ENCODE measurements at places on chromosomes 13 and 19.

GRCh38 chr19:53670345-53670744 is 38.5 kb downstream of the DPRX start:
- no peak for DNase-seq

DNA sequence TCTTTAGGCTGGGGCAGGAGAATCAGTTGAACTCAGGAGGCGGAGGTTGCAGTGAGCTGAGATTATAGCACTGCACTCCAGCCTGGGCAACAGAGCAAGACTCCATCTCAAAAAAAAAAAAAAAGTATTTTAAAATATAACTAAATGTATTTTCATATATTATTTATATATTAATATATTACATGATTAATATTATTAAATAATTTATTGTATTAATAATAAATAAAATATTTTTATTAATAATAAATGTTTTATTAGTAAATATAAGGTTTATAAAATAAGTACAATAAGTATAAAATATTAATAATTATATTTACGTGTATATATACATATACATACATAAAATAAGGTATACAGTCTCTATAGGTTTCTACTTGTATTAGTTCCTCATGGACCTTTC is 56.8 kb downstream of the SKA3 start:
- DNase-seq = no peak

- peak; percentile 76 for DNase-seq
These were observed 127.0 kb downstream of the IER2 start for GRCh38 chr19:13277104-13277809.

DNA sequence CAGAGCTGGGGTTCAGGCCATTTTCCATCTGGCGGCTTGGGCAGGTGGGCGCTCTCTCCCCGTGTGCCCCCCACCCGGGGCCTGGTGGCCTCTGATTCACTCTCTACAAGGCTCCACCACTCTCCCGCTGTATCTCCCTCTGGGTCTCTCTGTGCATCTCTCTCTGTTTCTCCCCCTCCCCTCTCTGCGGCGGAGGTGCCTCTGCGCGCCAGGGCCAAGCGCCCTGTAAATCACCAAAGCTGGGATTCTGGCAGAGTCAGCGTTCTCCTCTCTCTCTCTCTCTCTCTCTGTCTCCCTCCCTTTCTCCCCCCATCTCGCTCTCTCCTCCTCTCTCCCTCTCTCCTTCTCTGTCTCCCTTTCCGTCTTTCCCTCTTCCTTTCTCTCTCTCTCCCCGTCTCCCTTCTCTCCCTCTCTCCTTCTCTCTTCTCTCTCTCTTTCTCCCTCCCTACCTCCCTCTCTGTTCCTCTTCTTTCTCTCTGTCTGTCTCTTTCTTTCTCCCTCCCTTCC is 3.9 kb downstream of the NFIC start:
- DNase-seq = no peak

DNA sequence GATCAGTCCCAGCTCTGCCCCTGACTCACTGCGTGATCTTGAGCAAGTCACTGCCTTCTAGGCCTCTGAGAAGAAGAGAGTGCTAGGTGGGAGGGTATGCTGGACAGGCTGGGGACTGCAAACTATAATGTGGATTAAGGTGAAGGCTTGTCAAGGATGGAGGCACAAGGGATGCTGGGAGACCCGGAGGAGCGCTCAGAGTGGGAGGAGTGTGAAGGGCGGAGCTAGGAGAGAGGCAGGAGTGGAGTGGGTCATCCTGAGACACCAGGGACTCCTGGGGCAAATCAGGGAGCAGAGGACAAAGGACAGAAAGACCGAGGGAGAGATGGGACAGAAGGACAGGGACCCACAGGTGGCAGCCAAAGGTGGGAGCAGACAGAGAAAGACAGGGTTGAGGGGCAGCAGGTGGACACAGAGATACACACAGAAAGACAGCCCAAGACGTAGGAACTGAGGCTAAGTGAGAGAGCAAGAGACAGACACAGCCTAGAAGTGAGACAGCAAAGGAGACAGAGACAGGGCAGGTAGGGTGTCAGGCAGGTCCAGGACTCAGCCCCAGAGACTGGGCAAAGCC is 2.6 kb downstream of the GRIK5 start:
- no peak for DNase-seq

DNA sequence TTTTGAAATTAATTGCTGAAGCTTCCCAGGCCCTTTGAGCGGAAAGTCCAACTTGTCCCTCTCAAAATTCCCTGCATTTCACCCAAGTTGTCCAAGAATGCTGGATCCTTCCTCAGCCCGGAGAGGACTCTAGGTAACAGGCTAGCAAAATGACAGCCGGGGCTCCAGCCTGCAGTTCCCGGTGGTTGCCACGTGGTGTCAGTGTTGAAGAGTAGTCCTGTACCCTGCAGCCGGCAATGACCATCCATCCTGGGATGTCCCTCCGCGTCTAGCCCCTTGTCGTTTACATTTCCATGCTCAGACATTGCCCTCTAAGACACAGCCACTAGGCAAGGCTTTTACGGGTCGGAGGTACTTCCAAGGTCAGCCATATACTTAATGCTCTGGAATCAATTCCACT is 31.4 kb upstream of the MTIF3 start:
- no peak for DNase-seq

- DNase-seq = peak; percentile 68
These were observed 8.1 kb downstream of the RINL start for GRCh38 chr19:38869836-38870607.

DNA sequence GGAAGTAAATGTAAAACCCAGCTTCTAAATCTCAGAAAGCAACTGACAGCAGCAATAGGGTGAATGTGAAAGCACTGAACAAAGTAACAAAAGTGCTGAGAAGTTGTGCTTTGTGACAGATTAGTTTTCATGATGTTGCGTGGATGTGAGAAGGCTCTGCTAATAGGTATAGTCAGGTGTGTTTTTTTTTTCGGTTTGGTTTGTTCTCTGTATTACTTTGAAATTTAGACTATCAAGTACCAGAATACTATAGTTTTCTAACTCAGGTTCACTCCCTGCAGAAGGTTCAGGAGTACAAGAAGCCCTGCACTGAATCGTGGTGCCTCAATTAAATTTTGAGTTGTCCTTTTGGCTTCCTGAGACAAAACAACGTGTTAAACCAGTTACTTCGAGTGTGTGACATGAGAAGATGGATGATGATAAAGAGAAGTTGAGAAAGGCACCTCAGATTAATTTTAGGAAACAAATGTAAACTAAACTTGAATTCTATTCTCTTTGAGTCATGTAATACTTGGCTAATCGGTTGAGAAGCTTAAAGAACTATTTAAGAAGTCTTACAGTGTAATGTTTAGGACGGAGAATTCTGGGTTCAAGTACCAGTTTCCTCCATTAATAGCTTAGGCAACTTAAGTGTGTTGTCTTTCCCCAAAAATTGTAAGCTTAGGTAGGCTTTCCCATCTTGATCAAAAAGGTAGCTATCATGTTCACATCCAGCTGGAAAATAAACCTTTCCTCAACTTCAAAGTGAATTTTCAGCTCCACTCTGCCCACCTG is 10.3 kb downstream of the MIR17HG start:
- DNase-seq = no peak

DNA sequence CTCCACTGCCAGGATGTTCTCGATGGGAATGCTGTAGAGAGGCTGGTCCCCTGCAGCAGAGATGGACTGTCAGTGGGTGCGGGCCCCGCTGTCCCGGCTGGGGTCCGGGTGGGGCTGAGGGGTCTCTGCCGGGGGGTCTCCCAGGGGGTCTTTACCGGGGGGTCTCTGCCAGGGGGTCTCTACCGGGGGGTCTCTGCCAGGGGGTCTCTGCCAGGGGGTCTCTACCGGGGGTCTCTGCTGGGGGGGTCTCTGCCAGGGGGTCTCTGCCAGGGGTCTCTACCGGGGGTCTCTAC is 25.7 kb upstream of the C13orf46 start:
- no peak for DNase-seq

GRCh38 chr19:10855879-10856522 is 7.8 kb downstream of the C19orf38 start:
- no peak for DNase-seq

GRCh38 chr13:32905063-32905863 is 111.0 kb upstream of the KL start:
- DNase-seq = peak; percentile 53

DNA sequence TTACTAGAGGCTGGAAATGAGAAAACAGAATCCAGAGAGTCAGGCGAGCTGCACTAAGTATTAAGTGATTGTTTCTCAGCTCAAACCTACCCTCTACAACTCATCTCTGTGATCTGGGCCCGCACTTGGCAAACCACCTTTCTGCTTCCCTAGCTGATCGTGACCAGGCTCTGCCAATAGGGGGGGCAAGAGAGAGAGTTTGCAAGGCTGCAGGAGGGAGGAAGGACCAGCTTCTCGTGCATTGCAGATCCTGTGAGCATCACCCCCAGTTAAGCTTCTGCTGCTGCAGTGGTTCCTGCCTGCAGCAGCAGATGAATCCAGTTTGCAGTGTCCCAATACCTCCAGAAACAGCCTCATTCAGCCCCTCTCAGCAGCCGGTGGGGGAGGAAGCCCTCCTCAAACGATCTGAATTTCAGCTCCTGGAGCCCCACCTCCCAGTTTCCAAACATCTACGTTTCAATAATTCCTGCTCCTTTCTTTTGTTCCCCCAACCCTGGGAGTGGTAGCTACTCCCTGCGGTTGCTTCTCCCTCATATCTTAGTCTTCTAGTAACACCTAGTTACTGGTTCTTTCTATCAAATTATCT is 20.0 kb downstream of the XRCC1 start:
- DNase-seq = peak; percentile 62

- no peak for DNase-seq
These were observed 85.9 kb downstream of the SLITRK1 start for GRCh38 chr13:83796364-83796763.

DNA sequence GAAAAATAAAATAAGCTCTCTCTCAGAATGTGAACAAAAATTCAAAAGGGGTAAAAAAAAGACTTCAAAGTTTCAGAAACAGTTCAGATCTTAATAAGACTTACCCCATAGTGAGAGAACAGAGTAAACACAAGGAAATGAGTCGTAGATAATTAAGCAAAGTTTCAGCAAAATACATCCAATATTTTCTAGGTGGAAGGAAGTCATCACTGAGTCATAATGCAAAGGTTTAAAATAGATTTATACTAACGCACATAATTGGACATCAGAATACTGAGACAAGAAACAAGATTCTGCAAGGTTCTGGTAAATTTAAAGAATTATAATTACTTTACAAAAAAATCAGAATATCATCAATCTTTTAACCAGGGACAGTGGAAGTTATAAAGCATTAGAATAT is 1370.7 kb upstream of the ATXN8OS start:
- peak; percentile 13 for DNase-seq

DNA sequence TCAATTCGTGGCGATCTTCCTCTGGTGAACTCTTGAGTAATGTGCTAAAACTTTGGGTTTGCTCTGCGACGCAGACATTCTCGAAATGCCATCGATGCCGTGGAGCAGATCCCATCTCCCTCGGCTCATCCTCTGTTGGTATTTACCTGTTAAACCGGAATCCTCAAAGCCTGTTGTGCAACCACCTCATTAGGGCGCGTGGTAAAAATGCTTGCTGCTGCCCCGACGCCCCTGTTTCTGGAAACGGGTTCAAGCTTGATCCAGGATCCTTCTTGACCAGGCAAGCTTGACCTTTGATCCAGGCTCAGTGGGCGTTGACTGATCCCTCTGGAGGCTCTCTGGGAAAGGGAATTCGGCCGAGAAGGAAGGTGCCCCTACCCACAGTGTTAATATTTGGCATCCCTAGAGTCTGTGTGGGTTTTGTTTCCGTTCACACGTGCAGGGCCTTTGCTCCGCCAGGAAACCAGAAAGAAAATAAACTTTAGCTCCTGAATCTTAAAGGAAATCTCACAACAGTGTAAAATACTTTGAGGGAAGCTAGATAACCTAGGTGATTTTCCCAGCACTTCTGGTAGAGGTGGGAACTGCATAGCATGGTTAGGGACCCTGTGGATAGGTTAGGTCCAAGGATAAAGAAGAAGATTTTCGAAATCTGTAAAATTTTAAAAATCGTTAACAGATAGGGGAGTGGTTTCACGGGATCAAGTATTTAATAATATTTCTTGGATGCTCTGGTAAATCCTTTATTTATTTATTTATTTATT is 1.1 kb downstream of the LSM14A start:
- DNase-seq = peak; percentile 63

GRCh38 chr13:51235756-51236490 is 13.7 kb downstream of the FAM124A start:
- DNase-seq = no peak

GRCh38 chr19:53596056-53596455 is 35.7 kb upstream of the DPRX start:
- DNase-seq = no peak

- DNase-seq = no peak
These were observed 2.9 kb downstream of the SOX1 start for GRCh38 chr13:112069845-112070251.

DNA sequence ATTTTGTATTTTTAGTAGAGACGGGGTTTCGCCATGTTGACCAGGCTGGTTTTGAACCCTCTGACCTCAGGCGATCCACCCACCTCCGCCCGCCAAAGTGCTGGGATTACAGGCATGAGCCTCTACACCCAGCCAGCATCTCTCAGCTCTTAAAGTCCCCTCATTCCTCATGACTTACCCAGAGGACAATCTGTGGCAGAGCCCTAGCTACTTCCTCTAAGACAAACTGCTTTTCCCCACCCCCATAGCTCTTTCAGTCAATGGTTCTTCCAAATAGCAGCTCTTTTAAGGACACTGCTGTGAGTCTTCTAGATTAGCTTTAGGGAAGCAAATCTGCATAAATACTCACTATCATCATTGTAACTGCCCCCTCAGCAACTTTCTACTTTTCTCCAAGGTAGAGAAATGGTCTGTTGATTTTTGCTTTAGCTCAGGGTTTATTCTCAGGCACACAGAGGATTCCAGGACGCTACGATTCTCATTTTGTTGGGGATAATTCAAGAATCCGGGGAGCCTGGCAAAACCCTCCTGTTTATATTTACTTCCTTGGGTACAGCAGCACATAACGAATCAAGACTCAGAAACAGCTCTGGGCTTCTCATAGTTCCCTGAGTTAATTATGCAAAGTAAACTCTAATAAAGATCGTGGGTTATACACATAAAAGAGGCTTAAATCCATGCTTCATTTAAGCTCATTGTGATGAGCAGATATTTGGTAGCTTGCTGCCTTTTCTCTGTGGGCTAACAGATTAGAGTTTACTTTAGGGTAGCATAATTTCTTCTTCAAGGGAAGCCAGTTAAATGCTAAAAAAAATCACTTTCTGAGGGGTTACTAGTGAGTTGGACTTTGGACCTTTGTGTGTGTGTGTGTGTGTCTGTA is 357.4 kb downstream of the TDRD3 start:
- no peak for DNase-seq

- DNase-seq = no peak
These were observed 1.6 kb upstream of the APOC1 start for GRCh38 chr19:44912854-44913253.

GRCh38 chr13:98506728-98507230 is 70.1 kb downstream of the STK24 start:
- no peak for DNase-seq

GRCh38 chr13:112700291-112701060 is 10.6 kb downstream of the ATP11A start:
- DNase-seq = no peak

- DNase-seq = no peak
These were observed 102.2 kb upstream of the PEG3 start for GRCh38 chr19:56942756-56943155.

GRCh38 chr13:45162194-45162593 is 38.7 kb downstream of the KCTD4 start:
- peak; percentile 13 for DNase-seq

All from fibroblast of upper back skin (primary cell).